ENCODE measurements at places on chromosomes 16 and 17.

- no peak for DNase-seq
These were observed 1324.9 kb upstream of the CDH8 start for GRCh38 chr16:63361032-63361624.

DNA sequence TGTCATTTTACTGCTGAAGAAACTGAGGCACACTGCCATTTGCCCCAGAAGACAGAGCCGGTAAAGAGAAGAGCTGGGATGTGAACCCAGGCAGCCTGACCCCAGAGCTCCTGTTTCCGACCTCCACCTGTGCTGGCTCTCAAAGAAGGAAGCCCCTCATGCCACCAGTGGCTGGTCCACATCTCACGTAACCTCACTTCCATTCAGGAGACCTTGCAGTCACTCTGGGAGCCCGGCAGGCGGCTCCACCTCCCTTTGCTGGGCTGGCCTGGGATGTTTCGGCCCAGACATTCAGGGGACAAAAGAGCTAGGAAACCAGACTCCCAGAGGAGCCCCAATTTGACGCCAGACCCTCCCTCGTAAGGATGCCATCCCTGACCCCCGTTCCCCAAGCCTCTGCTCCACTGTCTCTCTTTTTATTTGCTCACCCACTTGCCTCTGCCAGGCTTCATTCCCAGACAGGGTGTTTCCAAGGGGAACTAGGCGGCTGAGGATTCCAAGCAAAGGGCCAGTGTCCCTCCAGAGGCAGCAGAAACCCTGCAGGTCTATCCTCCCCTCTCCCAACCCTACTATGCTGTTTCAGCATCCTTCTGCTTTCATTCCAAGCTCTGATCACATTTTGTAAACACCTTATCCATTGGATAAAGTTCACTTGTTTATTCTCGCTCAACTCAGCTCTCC, 2.8 kb downstream of the TAF1C start:
- DNase-seq, result no peak

DNA sequence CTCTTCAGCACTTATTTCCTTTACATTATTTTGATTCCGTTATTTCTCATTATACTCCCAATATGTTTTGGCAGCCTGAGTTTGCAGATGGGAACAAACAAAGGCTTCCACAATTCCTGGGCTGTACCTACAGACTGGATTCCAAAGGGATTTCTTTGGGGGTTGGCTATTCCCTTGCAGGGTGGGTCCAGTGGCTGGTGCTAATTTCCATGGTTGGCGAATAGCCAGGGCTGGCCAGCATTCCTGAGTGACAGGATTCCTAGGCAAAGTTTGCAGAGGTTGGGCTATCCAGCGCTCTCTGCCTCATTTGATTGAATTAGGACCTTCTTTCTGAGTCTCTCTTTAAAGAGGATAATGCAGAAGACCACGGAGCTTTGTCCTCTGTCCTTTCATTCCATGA, 207.4 kb downstream of the MAF start:
- DNase-seq, result no peak

GRCh38 chr16:12146966-12147365, 170.4 kb downstream of the SNX29 start:
- DNase-seq, result no peak

GRCh38 chr16:72357910-72358309, 186.0 kb upstream of the PMFBP1 start:
- no peak for DNase-seq

DNA sequence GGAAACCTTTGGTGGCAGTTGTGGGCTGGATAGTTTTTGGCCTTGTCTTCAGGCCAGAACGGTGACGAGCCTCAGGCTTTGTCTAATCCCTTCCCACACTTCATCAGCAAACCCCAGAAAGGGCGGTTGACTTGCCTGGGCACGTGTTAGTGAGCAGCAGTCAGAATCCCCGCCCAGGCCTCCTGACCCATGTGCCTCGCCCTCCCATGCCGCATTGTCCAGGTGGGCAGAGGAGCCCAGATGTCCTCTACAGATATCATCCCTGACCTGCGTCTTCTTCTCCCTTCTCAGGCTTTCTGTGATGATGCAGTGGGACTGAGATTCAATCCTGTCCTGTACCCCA, 82.5 kb downstream of the OR1D5 start:
- DNase-seq, result no peak

- no peak for DNase-seq
These were observed 1.4 kb downstream of the AOC3 start for GRCh38 chr17:42852351-42852750.

GRCh38 chr17:79798299-79799173, 1.7 kb upstream of the CBX8 start:
- no peak for DNase-seq

DNA sequence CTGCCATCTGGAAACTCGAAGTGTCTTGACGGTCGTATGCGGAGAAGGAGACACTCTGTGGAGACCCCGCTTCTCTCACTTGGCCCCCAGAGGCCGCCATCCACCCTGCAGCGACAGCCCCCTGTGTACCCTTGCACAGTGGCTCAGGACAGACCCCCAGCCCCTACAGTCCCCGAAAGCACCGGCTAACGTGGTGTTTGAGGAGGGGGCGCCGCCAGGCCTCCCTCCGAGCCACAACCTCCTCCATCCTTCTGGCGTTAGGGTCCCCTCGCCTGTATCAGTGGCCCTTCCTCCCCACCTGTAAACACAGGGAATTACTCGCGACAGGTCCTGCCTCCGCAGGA, 73.6 kb downstream of the LMF1 start:
- DNase-seq, result no peak

GRCh38 chr16:49505556-49505955, 132.0 kb downstream of the C16orf78 start:
- DNase-seq, result no peak

- no peak for DNase-seq
These were observed 44.5 kb downstream of the ZNRF1 start for GRCh38 chr16:75043175-75043895.

DNA sequence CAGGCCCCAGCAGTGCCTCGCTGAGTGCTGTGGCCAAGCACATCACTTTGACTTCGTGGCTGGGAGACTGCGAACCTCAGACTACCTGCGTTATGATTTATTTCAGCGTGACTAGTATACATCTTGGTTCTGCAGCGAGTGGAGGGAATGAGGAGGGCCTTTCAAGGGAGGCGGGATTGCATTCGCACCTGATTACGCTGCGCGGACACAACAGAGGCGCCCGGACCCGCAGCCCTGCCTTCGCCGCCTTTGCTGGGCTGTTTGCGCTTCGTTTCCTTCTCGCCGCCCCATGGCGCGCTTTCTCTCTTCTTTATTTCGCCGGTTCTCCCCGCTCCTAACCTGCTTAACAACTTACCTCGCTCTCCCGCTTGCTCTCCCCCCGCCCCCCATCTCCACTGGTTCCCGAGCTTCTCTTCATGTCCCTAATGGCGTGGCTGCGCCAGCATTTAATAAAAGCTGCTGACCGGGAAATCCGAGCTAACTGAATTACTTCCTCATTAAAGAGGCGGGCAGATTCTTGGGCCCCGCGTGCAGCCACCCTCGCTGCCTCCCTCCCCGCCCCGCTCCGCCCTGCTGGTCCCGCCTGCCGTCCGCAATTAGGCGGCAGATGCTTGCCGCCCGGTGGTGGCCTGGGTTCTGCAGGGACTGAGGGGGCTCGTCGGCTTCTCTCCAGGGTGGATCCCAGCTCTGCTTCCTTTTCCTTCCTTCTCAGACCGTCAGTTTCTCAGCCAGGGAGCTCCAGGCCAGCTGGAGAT, 257.6 kb upstream of the SDK2 start:
- no peak for DNase-seq

GRCh38 chr17:6069539-6070429, at the start of gene WSCD1:
TSS of gene WSCD1 (plus strand) at chr17:6070379. CDS start at chr17:6080659, 10,280 bp downstream.
- DNase-seq, result no peak

DNA sequence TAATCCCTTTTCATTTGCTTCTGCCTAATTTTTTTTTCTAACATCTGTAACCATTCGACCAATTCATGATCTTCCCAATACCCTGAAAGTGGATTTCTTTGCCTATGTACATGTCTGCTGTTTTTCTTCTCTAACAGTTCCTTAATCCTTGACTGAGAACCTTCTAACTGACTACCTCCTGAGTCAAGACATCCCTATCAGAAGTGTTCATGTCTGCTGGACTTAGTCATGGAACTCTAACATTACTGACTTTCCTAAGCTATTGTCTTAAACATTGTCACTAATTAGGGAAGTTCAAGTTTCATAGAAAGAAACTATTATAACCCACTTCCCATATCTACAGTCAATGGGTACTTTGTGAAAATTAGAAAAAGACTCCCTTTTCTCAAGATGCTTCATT, 52.4 kb upstream of the IRX5 start:
- DNase-seq, result no peak

- DNase-seq, result no peak
These were observed 83.7 kb downstream of the DNAH17 start for GRCh38 chr17:78493450-78493849.

DNA sequence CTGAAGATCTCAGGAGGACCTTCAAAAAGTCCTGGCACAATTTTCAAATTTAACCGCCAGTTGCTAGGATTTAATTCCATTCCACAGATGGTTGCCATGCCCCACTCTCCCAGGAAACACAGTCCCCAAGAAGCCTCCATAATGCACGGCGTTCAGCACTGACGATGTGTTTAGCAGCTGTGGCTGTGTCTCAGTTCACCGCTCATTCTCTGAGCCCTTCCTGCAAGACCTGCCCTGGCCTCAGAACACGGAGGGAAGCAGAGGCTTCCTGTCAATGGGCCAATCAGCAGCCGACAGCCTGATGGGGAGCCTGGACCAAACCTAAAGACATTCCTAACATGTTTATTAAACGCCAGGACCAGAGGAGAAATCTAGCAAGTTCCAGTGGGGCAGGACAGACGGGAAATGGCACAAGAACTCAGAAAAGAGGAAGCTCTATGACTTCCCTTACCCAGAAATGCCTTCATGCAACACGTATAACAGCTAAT, 4.9 kb downstream of the MYLK3 start:
- DNase-seq, result no peak

DNA sequence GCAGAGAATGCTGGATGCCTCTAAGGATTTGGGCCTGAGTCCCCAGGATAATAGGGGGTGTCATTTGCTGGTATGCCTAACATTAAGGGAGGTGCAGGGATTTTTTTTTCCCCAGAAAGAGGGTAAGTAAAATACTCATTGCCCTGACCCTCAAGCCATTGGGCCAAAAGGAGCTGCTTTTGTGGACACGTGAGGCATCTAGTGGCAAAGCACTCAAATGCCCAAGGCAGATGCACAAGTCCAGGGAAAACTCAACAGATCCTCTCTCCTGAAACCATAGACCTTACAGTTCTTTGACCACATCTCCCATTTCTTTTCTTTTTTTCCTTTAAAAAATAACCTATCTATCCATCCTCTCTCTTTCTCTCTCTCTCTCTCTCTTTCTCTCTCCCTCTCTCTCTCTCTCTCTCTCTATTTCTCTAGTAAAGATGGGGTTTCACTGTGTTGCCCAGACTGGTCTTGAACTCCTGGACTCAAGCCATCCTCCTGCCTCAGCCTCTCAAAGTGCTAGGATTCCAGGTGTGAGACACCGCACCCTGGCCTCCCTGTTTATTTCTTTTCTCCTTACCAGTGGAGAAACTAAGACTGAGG, 11.8 kb downstream of the IRX5 start:
- no peak for DNase-seq

- DNase-seq, result no peak
These were observed 195.3 kb upstream of the RPL38 start for GRCh38 chr17:74008196-74008595.

DNA sequence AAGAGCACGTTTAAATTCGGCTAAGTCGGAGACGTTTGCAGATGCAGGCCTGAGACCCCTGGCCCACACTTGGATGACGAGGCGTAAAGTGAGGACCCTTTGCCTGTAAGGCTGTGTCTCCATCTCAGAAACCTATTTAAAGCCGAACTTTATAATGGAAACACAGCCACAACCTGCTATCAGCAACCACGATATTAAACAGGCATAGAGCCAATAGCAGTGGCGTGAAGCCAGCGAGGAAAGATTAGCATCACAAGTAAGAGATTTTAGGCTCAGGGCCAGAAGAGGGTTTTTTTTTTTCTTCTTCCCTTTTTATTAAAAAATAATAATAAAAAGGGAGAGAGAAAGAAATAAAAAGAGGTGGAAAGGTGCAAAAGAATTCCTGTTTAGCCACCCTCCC, 111.3 kb upstream of the NOL11 start:
- DNase-seq, result peak; percentile 32

DNA sequence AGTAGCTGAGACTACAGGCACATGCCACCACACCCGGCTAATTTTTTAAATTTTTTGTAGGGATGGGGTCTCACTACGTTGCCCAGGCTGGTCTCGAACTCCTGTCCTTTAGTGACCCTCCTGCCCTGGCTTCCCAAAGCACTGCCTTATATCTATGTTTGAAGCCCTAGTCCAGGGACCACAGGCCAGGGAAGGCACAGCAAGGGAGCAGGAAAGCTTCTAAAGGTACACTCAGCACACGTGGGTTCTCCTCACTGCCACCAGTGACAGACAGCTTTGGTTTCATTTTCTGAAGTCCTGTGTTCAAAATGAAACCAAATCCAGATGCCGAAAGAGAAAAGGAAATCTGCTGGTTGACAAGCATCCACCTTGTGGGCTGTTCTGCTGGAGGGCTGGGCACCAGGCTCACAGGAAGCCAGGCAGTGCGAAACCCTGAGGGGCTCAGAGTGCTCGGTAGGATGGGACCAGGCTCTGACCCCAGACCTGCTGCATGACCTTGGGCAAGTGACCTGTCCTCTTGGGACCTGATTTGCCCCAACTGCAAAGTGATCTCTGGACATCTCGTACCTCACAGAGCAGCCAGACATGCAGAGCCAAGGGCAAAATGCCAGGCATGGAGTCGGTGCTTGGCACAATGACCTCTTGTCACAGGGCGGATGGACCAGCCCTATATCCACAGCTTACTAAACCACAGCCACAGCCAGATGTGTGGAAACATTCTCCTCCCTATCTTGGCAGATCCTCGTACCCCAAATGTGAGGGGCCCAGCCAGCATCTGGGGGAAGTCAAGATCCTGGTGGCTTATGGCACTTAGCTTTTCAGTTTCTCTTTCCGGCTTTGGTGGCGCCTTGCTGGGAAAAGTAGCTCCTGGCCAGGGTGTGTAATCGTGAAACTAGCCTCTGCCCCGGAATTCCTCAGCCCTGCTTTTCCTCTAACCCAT, 2.8 kb upstream of the SOCS1 start:
- no peak for DNase-seq

GRCh38 chr16:17572145-17572544, 101.4 kb upstream of the XYLT1 start:
- no peak for DNase-seq

DNA sequence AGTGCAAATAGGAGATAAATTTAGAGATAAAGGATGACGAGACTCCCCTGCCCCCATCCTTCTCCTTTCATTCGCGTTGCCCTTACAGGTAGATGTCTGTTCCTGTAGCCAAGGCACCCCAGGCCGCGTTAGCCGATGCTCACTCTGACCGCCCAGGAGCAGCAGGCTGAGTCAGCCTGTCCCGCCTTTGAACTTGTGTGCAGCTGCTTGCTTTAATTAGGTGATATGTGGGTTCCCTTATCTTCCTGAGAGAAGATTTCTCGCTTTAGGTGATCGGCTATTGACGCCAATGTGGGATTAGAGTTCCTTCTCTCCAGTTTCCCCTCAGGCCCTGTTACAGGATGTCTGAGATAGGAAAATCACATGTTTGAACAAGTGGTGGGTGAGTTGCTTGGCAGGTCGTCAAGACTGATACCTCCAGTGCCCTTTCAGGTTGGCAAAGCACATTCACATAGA, 119.5 kb downstream of the MSI2 start:
- DNase-seq, result no peak

- DNase-seq, result no peak
These were observed 2.9 kb upstream of the MYO1C start for GRCh38 chr17:1495265-1495989.

- DNase-seq, result no peak
These were observed 64.9 kb downstream of the ITFG1 start for GRCh38 chr16:47395733-47396498.

- DNase-seq, result no peak
These were observed 3.4 kb downstream of the MNT start for GRCh38 chr17:2397247-2398171.

GRCh38 chr16:62036101-62036801, at the start of gene CDH8:
TSS of gene CDH8 (minus strand) at chr16:62036438. CDS start at chr16:62021403, 15,035 bp downstream.
- DNase-seq, result no peak
